Stimulated activated CD4-positive, alpha-beta T cell treated with anti-CD3 and anti-CD28 coated beads, Interleukin-4, amount 100 ng/mL, for 24 hours (primary cell): ENCODE measurements at places on chromosomes 6 and 20.

- no peak for DNase-seq
Measured at GRCh38 chr6:75556240-75556639, 45.4 kb upstream of the SENP6 start.

DNA sequence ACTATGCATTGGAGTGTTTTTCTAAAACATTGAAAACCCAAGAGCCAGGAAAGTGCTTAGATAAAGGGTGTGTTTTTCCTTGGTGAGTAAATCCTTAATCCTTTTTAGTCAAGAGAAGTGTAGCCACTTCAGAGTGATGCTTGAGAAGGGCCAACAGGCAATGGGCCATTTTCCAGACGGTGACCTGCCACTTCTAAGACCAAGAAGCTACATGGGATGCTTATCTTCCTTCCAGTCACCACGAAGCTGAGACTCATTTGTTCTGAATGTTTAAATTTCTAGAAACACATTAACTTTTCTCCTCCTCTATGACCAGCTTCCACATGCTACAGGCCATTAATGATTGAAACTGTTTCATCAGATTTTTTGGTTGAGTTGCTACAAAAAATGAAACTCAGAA lies 34.4 kb upstream of the NHSL1 start:
- DNase-seq = no peak

DNA sequence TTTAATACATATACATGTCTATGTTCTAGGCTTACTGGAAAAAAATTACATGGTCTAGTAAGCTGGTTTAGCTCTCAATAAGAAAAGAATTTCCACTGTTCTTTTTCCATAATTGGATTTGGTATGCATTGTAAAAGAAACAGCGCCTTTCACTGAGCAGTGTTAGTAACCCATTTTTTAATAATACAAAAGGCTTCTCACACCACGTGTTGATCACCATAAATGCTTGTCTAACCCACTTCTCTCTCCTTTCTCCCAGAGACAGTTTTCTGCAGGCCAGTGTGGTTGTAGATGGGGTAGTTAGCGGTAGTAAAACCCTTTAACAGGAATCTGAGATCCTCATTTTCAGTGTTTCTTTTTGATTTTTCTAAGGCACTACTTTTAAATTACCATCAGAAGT lies 348.7 kb upstream of the MANEA start:
- DNase-seq = no peak

GRCh38 chr6:71199736-71200135 lies 88.9 kb upstream of the OGFRL1 start:
- DNase-seq = no peak

GRCh38 chr20:51529081-51529681 lies 13.3 kb downstream of the NFATC2 start:
- DNase-seq = peak; percentile 74

- no peak for DNase-seq
Measured at GRCh38 chr6:129938249-129939020, 77.3 kb upstream of the TMEM244 start.

- DNase-seq = no peak
Measured at GRCh38 chr6:146923205-146923833, 280.9 kb upstream of the STXBP5 start.

DNA sequence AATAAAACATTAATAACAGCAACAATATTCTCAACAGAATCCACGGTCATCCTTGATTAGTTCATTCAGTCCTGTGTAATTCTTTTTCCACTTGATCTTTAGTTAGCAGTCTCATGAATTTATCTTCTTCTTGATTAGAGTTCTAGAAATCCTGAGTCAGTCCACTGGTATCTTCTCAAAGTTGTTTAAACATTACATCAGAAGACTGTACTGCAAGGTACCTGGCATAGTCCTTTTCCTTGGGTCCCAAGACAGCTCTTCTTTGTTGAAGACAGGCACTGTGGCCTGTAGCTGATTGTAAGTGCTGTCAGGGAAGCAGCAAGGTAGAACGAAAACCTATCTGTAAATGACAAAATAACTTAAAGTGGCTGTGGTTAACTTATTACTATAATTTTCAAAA lies 11.8 kb downstream of the MAP3K4 start:
- no peak for DNase-seq

GRCh38 chr20:63979557-63980316 lies at the start of gene SAMD10:
TSS of gene SAMD10 (minus strand) at chr20:63979642. CDS start at chr20:63979467, 175 bp downstream.
- peak; percentile 88 for DNase-seq

- no peak for DNase-seq
Measured at GRCh38 chr6:45543298-45544235, 165.8 kb upstream of the SUPT3H start.

- DNase-seq = no peak
Measured at GRCh38 chr20:62553838-62554161, 78.0 kb upstream of the GATA5 start.

- DNase-seq = no peak
Measured at GRCh38 chr20:5656126-5656525, 94.1 kb upstream of the SHLD1 start.

DNA sequence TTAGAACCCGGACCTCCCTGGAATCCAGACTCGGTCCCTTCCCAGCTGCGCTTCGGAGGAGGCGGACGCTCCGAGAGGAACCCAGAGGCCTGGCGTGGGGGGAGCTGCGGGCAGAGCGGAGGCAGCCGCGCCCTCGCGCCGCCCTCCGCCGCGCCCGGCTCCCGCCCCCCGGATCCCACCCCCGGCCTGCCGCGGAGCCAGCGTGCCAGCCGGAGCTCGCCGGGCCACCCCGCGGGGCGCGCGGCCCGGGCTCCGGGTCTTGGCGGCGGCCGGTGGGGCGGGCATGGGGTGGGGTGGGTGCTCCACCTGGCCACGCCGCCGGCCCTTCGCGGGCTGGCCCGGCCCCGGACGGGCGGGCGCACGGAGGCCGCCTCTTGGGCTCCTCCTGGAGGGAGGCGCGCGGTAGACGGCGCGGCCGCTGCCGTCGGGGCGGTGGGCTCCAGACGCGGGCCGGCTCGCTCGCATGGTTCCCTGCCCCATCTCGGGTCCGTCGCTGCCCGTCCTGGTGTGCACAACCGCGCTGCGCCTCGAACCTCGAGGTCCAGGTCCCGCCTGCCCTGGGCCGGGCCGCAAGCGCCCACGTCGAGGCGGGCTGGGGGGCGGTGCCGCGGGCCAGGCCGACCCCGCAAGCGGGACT lies 592 bp upstream of the CDYL start:
- peak; percentile 57 for DNase-seq

DNA sequence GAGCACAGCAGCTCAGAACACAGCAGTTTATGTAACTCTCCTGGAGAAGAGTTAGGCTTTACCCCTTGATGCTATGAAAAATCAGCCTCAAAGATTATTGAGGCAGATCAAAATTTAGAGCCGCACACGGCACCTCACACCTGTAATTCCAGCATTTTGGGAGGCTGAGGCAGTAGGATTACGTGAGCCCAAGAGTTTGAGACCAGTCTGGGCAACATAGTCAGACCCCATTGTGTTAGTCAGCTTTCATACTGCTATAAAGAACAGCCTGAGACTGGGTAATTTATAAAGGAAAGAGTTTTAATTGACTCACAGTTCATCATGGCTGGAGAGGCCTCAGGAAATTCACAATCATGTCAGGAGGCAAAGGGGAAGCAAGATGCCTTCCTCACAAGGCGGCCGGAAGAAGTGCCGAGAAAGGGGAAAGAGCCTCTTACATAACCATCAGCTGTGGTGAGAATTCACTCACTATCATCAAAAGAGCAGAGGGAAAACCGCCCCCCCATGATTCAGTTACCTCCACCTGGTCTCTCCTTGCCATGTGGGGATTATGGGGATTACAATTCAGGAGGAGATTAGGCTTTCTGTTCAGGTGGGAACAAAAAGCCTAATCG lies 87.7 kb downstream of the SGK1 start:
- DNase-seq = no peak

DNA sequence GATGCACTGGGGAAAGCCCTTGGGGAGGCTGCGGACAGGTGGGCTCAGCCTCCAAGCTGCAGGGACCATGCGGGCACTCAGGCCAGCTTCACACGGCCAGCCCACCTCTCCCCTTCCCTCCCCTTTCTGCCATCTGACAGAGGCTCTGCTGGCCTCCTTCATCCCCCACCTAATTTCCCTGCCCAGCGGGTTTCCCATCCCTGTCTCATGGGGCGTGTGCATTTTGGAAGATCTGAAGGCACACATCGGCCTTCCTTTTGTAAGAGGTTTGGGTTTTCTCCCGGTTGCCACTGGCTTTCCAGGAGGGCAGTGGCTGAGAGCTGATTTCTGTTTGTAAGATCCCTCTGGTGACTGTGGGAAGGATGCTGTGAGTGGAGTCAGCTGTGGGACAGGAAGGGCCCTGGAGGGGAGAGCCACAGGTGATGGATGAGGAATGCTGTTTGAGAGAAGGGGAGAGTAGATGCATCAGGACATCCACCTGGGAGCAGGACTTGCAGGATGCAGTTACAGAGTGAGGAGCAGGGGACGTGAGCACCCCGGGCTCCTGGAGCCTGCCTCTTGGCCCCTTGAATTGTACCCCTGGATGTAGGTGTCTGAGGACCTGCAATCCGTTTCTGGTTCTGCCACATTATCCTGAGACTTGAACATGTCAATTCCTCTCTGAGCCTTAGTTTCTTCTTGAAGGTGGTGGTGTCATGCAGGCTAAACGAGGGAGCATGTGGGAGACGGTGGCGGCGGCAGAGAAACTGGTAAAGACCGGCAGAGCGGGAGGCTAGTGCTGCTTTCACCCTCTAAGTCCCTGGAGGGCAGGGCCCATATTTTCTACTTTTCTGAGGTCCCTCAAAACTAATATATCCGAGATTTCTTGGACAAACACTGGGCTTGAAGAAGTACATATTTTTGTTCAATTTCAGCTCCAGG lies 5.9 kb upstream of the TUBB1 start:
- DNase-seq = no peak

DNA sequence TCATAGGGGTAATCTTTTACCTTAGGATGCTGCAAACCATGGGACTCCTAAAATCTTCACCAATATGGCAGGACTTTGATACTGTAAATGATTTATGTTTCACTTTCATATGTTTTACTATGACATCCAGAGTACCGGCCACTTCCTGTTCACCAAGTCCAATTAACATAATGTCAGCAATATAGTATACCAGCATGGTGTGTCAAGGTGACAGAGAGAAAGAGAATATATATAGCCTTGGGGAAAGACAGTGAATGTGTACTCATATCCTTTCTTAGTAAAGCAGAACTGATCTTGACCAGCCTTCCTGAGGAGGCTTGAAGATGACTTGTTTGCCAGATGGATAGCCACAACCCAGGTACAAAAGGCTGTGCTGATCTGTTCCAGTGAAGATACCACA lies 127.9 kb downstream of the NRN1 start:
- DNase-seq = no peak

DNA sequence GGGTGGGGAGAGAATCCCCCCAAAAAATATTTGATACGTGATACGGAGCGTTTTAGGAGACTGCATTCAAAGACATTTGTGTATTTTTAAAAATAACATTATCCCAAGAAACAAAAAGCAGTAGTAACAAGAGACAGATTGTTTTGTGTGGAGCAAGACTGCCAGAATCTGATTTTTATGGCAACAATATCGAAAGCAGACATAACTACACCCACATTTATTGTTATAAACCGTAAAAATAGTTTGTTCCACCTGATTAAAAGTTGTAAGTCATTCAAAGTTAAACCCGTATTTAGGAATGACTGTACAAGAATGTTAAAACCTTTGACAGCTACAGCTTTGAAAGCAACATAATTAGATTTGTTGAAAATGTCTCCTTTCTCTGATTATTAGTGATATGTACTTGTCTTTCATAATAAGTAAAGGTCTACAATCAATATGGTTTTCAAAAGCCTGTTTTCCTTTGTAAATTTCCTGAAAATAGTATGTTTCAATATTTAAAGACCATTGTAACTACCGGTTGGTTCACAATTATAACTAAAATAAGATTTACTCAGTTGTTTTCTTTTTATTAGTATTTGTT lies 2.7 kb downstream of the EYA4 start:
- no peak for DNase-seq

- DNase-seq = no peak
Measured at GRCh38 chr6:25582101-25582500, 69.9 kb upstream of the SCGN start.

GRCh38 chr20:36285746-36286447 lies 20.2 kb upstream of the DLGAP4 start:
- no peak for DNase-seq
